NK-92 treated with Interleukin-12 subunit alpha and Interleukin-12 subunit beta, amount 100 ng/mL, for 24 hours (cell line): ENCODE measurements at places on chromosomes 5 and 9.

GRCh38 chr5:151002681-151003502, 17.5 kb upstream of the GPX3 start:
- no peak for DNase-seq

DNA sequence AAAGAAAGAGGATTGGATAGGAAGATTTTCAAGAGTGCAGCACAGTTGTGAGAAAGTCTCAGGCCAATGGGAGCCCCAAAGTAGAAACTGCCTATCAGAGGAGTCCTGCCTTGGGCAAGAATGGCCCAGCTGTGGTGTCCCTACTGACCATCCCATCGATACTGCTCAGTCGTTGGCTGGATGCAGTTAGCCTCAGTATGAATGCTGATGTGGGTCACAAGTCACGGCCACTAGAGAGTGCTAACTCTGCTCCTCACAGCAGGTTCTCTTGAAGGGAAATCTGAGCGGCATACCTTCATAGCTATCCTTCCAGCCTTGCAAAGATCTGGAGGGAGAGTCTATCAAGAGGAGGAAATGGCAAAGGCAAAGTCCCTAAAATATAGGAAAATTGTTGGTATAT, 11.6 kb upstream of the CETN3 start:
- no peak for DNase-seq

DNA sequence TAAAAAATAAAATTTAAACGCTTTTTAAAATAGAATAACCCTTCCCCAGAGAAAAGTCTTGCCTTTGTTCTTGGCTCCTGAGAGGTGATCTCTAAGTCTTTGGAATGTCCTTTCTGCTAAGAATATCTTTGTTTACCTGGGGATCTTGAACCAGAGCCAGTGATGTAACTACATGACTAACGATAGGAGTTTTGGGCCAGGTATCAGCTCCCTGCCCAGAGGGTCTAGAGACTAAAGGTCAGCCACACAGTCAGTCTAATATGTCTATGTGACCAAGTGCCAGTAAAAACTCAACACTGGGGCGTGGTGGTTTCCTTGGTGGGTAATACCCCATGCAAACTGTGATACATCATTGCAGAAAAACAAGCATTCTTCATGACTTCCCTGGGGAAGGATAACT, 1351.9 kb upstream of the C9orf72 start:
- no peak for DNase-seq

GRCh38 chr5:105782501-105782900, 1888.2 kb downstream of the EFNA5 start:
- no peak for DNase-seq

- DNase-seq = no peak
Observed at GRCh38 chr5:3343211-3343610, 252.4 kb upstream of the IRX1 start.
